Activated CD4-positive, alpha-beta T cell treated with anti-CD3 and anti-CD28 coated beads, Interleukin-2, Interleukin-4, amounts not matched to agents 100 ng/mL and 50 ng/mL, durations not matched to agents 16 hours and 8 hours (primary cell): ENCODE measurements at places on chromosomes 2 and 18.

GRCh38 chr18:80154293-80154692 is 45.2 kb downstream of the ADNP2 start:
- peak; percentile 58 for DNase-seq

DNA sequence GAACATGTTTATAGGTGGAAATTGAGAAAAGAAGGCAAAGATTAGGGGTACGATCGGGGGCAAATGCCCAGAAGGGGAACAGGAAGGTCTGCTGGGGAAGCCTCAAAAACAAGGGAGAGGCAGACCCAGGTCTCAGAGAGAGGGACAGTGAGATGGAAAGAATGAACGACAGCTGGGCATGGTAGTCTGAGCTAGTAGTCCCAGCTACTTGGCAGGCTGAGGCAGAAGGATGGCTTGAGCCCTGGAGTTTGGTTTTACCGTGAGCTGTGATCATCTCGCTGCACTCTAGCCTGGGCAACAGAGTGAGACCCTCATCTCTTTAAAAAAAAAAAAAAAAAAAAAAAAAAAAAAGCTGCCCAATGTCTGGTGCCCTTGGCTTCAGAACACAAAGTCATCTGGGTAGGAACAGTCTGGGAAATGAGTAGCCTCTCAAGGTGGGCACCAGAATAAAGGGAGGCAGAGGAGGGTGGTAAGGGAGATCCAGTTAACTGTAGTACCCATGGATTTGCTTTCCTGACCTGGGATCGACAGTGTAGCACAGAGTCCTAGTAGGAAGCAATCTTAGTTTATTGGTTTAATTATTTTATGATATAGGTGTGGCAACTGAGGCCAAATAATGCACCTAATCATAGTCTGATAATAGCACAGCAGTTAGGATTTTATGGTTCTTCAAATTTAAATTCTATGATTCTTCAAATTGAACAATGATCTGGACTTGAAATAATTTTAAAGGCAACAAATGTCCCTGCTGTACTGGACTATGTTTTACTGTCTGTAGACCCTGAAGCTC is 3.5 kb downstream of the RRM2 start:
- DNase-seq, result no peak

- DNase-seq, result no peak
These were observed 186.0 kb upstream of the RAB6C start for GRCh38 chr2:129793431-129793902.

DNA sequence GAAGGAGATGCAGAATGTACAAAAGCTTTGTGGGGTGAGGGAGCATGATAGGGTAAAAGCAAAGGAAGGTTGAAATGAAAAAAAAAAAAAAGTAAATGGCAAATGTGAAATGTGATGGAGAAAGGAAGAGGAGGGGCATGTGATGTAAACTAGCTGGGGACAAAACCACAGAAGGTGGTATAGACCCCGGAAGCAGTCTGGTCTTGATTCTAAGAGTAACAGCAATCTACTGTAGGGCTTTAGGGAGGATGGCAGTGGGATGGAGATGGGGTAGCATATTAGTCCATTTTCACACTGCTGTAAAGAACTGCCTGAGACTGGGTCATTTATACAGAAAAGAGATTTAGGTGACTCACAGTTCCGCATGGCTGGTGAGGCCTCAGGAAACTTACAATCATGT is 362.0 kb downstream of the SOCS6 start:
- DNase-seq, result no peak

DNA sequence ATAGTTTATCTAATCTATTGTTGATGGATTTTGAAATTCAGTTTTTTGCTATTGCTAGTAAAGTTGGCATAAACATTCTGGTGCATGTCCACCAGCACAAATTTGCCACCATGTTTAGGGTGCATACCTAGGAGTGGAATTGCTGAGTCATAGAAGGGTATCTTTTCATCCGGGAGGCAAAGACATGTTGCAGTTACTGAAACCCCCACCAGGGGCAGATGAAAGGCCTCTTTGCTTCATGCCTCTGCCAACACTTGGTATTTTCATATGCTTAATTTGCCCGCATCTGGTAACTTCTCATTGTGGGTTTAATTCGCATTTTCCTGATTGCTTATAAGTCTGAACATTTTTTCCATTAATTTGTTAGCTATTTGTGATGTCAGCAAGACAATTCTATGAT is 8.2 kb downstream of the DCC start:
- DNase-seq, result peak; percentile 36

DNA sequence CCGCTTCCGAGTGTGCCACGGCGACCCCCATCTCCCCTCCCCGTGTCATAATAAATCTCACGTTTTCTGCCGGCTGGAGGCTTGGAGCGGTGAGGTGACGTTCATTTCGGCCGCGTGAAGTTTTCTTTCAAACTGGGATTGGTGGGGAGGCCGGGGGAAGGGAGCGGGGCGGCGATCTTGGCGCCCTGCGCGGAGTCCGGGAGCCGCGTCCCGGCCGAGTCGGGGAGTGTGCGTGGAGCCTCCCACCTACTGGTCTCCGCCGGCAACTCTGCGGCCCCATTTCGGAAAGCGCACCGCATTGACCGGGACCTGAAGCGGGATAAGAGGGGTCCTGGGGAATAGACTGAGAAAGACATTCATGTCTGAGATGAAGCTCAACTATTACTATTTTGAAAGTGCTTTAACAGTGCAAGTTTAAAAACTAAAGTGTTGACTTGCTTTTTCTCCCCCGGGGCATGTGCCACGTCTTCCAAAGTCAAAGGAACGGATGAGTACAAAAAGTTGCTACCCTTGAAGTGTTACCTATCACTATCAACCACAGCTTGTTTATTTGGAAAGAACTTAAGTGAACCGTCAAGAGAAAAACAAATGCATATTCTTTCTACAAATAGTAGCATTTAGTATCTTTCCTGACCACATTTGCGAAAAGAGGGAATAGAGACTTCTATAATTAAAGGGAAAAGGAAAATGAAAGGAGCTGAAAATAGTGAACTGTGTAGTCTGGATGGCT is 818 bp upstream of the IKZF2 start:
- peak; percentile 15 for DNase-seq

DNA sequence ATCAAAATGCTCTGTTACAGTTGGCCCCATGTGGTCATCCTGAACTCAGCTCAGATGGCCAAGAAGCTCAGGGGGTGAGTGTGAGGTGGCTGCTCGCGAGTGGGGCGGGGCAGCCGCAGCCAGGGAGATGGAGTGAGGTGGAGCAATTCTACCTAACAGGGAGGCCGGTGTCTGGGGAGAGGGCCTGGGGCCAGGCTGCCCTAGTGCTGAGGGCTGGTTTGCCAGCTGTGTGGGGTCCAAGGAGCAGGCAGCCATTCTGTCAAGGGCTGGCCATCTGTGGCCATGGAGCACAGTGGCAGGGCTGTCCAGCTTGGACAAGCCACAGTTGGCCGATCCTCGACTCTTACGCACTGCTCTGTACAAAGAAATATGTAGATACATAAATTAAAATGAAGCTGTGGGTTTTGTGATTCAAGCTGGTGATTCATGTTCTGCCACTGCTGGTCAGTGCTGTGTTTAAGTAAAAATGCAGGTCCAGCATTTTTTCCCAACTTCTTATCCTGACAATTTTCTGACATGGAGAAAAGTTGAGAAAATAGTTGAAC is 82.1 kb downstream of the HS6ST1 start:
- DNase-seq, result no peak

DNA sequence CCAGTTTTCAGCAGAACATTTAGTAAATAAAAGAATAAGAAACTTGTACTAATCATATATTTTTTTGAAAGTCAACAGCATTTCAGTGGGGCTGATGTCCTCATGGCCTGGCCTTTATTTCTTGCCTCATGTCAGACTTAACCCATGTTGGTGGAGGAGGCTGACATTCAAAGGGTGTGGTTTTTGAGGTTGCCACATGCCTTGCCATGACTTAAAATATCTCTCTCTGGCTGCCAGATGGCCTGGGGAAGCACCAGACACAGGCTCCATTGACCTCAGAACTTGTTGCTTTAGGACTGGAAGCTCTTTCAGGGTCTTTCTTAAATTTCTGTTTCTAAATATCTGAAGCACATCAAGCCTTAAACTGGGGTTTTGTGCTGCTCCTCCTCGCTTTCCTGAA is 32.5 kb upstream of the CD28 start:
- DNase-seq, result peak; percentile 60

- DNase-seq, result no peak
These were observed 68.9 kb downstream of the PLCL1 start for GRCh38 chr2:197873293-197873701.

DNA sequence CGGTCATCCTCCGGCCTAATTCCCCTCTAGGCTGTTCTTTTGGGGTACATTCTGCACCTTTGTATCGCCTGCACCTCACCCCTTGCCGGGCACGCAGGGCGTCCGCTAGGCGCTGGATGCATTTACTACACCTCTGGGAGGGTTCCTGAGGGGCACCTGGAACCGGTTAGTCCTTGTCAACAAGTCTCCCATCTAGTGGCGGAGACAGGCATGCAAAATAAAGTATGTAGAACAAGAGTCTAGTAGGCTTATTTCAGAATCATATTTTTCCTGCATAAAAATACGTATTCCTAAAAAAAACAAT is 705 bp upstream of the TEX261 start:
- peak; percentile 54 for DNase-seq

DNA sequence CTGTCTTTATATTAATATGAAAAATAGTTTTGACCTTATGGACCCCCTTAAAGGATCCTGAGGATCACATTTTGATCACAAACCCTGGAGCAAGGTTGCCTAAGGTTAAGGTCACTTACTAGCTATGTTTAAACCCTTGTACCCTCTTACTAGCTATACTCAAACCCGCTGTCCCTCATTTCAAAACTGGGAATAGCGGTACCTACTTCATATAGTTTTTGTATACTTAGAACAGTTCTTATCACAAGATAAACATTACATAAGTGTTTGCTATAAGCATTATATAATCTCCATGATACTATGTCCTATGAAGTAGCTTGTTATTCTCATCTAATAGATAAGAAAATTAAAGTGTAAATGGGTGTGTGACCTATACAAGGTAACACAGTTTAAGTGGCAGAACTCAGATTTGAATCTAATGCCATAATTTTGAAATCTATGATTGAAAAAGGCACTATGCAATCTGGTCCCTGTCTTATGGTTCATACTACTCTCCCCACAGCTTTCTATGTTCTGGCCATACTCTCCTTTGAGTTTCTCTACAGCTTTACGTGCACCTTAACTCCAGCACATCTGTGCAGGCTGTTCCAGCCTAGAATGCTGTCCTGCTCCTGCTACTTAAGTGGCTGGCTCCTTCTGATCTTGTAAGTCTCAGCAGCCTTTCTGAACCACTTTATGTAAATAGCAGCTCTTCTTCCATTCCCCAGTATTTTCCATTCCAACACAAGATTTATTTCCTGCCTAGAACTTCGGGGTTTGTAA is 30.4 kb downstream of the HYCC2 start:
- DNase-seq, result no peak

- DNase-seq, result no peak
These were observed 269.4 kb downstream of the ETAA1 start for GRCh38 chr2:67666386-67667053.
